HEK293T (cell line): ENCODE measurements at places on chromosomes 12 and 14.
A peak's percentile ranks its signal among the peaks of the same experiment; 100 is the strongest.

DNA sequence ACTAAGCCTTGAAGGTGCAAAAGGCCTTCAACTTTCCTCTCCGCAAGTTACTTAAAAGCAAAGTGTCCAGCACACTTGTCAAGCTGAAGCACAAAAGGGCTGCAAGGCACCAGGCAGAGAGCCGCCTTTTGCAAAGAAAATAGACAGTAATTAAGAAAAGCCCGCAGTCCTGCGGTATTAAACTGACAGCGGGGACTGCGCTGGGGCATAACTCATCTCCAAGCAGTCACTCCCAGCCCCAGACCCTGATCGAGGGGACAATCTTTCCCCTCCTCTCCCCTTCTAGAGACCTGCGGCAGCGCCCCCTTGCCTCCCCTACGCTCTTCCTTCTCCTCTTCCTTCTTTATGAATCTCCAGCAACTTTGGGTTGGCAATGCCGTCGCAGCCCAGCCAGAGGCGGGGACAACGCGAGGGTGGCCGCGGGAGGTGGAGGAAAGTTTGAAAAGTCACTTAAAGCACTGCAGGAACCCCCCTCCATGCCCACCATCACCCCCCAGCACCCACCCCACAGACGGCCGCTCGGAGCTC, 200.9 kb upstream of the CAND1 start:
- DNase-seq: peak; percentile 24

DNA sequence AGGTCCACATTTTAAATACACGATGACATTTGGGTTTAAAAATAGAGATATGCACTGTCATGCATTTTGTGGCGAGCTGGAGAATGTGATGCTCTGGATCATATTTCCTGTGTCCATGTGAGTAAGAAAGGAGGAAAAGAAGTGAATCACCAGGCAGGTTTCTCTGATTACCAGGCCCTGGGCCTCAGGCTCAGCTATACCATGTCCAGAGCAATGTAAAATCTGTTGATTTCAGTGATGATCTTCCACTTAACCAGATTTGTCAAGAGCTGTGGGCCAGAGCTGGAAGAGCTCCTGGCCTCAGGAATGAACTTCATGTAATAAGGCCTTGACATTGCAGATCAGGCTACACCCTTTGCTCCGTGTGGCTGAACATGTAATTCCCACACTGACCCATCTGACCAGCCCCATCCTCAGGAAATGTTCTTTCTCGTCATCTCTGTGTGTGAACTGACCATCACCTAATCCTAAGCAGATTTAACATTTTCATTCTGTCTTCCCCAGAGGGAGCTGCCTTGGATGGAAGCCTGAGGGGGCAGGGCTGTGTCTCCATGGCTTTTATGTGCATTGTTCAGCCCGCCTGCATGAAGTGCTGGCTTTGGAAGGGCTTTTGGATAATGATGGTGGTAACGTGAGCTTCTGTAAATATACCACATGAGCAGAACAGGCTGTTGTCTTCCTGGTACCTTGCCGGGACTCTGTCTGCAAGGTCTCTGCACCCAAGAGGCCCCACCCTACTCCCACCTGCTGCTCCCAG, 54.5 kb downstream of the CRACR2A start:
- DNase-seq: no peak

GRCh38 chr14:63940387-63940786, 87.6 kb downstream of the SYNE2 start:
- DNase-seq: no peak

DNA sequence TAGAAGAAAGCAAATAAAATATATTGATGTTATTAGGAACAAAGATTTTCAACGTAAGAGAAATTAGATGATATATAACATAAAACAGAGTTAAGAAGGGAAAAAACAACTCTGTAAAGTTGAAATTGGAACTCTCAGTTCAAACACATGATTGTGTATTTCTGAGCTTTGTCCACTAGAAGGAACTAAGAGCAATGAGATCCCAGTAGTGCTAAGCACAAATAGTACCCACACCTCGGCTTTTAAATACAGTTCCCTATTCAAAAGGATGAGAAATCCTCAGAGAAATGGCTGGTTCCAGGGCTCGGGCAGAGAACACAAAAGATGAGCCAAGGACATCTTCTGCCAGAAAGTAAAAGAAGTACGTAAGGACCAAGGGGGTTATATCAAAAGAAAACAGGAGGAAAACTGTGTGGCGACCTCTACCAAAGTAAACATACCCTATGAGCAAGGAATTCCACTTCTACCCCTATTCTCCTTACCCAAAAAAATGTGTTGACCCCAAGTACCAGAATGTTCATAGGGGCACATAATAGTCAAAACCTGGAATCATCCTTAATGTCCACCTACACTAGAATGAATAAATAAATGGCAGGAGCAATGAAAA, 96.6 kb downstream of the SPTSSA start:
- no peak for DNase-seq

- DNase-seq: no peak
Observed at GRCh38 chr14:71654810-71655209, 277.4 kb upstream of the RGS6 start.

GRCh38 chr14:49134940-49135339, 451.2 kb downstream of the RPS29 start:
- DNase-seq: peak; percentile 56
